Stimulated activated CD4-positive, alpha-beta T cell treated with anti-CD3 and anti-CD28 coated beads, Interleukin-15, amount 100 ng/mL, for 48 hours (primary cell): ENCODE measurements at places on chromosomes 11 and 22.
A peak's percentile ranks its signal among the peaks of the same experiment; 100 is the strongest.

- DNase-seq, result no peak
These were observed 1.9 kb downstream of the CST6 start for GRCh38 chr11:66013762-66014100.

GRCh38 chr22:19121631-19122142 is 525 bp downstream of the DGCR2 start:
- DNase-seq, result no peak

DNA sequence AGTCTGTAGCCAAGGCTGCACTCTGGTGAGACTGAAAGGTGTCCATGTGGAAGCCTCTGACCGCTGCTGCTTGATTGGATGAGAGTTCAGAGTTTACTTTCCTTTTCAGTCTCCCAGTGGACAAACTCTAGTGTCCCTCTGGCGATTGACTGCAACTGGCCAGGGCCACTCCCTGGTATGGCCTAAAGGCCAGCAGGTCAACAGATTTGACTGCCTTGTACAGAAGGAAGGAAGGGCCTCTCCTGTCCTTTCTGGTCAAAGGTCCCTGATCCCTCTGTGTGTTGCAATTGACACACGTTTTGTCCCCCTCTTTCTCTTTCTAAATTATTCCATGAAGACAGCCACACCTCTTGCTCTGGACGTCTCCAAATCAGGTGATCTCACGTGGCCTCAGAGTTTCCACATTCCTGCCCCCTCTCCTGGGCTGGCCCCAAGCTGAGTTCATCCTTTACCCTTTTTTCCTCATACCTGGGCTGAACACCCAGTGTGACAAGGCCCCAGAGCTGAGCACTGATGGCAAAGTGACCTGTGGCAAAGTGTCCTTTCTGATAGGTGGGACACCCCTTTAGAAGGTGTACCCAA is 18.7 kb upstream of the FBLN1 start:
- DNase-seq, result no peak

DNA sequence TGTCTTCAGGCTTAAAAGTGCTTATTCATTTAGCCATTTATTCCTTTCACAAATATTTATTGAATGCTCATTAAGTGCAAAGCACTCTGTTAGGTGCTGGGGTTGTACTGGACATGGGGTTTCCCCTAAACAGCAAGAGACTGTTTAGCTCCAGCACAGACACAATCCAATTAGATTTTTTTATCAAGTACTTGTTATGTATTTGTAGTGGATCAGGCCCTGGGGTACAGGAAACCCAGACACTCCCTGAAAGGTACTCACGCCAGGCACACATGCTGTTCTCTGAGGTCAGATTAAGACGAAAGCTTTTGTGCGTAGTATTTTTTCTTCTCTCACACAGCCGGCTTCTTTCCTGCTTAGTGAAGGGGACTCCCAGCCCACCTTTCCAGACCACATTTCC is 218.1 kb upstream of the PLET1 start:
- no peak for DNase-seq

GRCh38 chr11:6251990-6252473 is 7.6 kb upstream of the CCKBR start:
- DNase-seq, result no peak

- no peak for DNase-seq
These were observed 18.5 kb upstream of the LRRC10B start for GRCh38 chr11:61489833-61490721.

GRCh38 chr11:19970944-19971343 is 189.3 kb downstream of the DBX1 start:
- DNase-seq, result peak; percentile 22

GRCh38 chr11:122984186-122985011 is 2.8 kb upstream of the BSX start:
- no peak for DNase-seq

- DNase-seq, result no peak
These were observed 15.6 kb downstream of the PISD start for GRCh38 chr22:31646186-31647019.

GRCh38 chr11:35076201-35077100 is 62.5 kb upstream of the CD44 start:
- no peak for DNase-seq

DNA sequence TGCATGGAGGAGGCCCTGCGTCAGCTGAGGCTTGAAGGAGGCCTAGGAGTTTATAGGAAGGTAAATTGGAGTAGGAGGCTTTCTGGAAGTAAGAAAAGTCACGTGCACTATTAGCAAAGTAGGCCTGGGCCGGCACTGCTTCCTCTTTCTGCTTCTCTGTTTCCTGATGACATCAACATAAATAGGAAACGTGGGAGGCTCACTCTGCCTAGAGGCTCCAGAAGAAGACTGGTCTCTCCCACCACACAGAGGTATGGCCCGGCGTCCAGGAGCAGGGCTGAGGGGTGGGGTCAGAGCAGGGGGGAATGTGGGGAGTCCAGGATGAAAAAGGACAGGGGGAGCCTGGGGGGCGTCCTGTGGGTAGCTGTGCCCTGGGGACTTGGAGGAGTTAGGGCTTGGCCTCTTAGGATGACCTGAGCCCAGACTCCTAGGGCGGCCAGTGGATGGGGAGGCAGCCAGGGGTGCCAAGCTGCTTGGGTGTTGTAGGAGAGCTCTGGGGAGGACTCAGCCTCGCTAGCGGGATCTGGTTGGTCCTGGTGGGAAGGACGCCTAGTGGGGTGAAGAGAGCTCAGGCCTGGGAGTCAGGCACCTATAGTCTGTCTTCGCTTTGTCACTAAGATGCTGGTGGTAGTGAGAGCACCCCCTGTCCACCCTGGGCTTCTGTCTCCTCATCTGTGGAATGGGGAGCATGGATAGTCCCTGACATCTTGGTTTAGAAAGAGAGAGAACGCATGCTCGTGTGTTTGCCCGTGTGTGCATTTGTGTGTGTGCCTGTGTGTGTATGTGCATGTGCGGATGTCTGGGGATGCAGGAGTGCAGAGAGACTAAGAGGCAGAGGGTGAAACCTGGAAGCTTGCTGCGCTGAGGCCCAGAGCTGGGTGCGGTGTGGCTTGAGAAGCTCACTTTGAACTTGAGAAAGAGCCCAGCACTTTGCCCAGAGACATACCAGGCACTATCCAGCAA is at the start of gene CSF2RB:
Gene CSF2RB (plus strand): TSS at position 202 of the 963 bp plus-strand sequence. CDS start 8,580 bp downstream, outside the sequence.
- no peak for DNase-seq

- DNase-seq, result no peak
These were observed 28.6 kb downstream of the LRP5 start for GRCh38 chr11:68340784-68341556.

- DNase-seq, result peak; percentile 4
These were observed 21.1 kb downstream of the RFPL3 start for GRCh38 chr22:32378707-32379272.

DNA sequence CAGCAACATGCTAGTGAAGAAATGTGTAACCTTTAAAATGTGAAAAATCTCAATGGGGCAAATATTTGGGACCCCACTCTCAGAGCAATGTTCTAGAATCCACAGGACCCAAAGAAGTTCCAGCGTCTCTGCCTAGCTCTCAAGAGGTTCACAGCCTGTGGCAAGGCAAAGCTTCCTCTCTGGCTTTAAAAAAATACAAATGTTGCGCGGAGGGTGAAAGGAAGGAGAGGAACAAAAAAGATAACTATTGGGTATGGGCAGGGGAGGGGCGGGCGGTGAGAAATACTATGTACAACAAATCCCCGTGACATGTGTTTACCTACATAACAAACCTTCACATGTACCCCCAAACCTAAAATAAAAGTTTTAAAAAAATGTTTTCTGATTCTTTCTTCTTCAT is 53.6 kb downstream of the PITPNB start:
- DNase-seq, result no peak

DNA sequence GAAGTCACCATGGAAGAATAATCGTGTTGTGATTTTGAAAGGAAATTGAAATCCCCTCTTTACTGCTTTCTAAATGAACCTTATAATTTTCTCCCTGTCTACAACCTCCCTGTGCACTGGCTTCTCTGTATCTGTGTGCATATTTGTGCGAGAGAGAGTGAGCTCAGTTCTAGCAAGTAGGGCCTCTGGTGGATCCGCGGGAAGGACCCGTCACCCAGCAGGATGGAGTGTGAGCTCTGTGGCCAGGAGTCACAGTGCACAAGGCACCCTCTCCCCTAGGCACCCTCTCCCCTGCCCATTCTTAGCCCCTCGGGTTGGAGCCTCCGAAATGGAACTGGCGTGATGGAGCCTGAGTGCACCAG is 109.0 kb downstream of the TRIM29 start:
- no peak for DNase-seq

DNA sequence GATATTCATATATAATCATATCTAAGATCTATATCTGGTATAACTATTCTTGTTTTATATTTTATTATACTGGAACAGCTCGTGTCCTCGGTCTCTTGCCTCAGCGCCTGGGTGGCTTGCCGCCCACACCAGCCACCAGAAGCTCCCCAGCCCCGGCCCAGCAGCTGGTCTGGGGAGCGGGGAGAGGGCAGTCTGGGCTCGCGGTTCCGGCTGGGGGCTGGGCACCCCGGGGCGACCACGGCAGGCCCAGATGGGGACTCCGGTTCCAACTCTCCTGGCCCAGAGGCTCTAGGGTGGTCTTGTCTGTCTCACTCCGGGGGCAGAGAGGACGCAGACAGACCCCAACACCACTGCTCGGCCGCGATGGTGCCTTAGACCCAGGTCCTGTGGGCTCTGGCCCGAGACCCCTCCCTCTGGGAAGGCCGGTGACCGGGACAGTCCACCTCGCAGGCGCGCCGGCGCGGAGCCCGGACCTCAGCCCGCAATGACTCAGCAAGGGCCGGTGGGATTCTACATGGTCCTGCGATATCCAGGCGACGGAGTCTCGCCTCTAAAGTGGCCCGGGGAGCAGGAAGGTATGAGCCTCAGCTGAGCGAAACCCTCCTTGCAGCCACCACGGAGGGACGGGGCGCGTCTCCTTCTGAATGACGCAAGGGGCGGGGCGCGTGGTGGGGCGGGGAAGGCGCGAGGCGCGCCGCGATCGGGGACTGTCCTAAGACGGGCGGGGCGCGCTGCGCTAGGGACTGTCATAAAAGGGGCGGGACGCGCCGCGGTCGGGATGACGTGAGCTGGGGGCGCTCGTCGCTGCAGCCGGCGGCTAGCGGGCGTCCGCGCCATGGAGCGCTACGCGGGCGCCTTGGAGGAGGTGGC is at the start of gene DGCR6:
Gene DGCR6 (plus strand): TSS at position 781 of the 870 bp plus-strand sequence. CDS start 55 bp downstream, at position 836.
- no peak for DNase-seq

DNA sequence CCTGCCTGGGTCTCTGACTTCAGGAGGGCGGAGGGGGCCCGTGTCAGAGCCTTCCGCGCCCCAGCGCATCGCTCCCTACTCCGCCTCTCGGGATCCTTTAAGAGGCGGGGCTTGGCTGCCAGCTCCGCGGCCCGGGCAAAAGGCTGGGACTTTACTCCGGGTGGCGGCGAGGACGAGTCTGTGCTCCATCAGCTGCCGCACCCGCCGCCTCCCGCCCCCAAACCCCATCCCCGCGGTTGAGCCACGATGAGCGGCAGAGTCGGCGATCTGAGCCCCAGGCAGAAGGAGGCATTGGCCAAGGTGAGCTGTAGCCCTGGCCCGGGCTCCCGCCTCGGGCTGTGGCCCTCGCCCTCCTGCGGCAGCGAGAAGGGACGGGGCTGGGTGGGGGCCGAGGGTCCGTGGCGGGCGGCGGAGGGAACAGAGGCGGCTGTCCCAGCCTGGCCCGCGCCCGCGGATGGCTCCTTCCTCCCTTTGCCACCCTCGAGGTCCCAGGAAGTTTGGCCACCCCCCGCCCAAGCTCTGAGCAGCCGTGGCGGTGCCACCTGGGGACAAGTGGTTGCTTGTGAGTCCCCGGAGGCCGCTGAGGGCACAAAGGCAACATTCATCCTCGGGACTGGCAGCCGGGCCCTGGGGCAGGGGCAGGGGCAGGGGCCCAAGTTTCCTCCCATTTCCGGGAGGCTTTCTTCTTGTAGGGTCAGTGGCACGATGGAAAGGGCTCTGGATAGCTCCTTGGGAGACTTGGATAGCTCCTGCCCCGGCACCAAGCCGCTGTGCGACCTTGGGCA is at the start of gene SEC14L2:
Gene SEC14L2 (plus strand): TSS at position 148 of the 785 bp plus-strand sequence. CDS start 99 bp downstream, at position 247.
- DNase-seq, result no peak

DNA sequence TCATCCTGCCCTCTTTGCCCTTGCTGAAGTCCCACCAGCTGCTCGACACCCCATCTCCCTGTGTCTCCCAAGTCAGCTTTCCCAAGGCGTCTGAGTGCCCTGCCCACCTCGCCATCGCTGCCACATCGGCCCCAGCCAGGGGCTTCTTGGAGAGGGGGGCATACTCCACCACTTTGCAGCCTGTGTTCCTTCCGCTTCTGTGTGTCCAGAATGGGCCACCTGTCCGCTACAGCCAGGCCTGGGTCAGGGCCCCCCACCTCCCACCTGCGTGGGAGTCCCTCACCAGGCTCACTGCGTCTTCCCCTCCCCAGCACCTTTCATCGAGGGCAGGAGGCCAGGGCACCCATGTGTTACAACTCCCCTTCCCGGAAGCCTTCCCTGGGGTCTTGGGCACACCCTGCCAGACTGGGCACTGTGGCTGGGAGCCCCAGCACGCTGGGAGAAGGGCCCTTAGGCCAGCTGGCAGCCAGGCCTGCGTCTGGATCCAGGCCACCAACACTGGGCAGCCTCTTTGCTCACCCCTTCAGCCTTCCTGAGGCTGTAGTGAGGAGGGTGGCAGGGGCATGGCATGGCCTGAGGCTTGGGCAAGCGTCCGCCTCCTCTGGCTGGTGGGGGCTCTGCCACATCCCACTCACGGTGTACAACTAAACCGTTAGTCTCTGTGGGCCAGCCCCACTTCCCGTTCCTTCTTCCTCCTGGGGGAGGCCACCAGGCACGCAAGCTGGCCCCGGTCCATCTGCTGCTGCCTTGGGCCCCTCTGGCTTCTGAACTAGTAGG is 13.4 kb downstream of the CPT1A start:
- DNase-seq, result no peak

DNA sequence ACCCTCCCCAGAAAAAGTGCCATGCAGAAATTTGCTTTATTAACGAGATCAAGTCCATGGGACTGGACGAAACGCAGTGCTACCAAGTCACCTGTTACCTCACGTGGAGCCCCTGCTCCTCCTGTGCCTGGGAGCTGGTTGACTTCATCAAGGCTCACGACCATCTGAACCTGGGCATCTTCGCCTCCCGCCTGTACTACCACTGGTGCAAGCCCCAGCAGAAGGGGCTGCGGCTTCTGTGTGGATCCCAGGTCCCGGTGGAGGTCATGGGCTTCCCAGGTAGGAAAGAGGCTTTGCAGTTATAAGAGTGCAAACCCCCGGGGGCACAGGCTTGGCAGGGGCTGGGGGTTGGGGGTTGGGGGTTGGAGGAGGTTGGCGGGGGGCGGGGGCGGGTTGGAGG is 4.2 kb downstream of the APOBEC3H start:
- DNase-seq, result no peak

GRCh38 chr11:44563711-44564110 is 1.8 kb upstream of the CD82 start:
- DNase-seq, result no peak

DNA sequence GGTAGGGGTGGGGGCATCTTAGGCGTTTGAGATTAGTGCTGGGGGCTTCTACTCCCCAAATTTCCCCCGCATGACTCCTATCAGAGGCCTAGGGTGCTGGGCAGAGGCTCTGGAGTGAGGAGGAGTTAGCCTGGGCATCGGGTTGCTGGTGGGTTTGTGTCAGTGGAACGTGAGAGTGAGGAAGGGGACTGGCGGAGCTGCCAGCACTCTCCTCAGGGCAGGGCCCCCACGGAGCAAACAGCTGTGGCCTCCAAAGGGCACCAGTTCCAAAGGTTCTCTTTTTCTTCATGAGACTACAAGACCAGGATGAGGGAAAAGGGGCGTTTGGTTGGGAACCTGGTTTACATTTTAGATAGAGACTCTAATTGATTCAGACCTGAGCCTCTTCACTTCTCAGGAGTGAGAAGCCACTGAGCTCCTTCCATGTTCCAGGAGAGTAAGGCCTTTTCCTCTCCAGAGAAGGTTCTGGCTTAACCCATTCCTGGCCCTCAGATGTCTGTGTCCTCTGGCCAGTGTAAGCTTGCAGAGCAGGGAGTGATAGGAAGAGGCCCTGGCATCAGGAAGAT is 35.6 kb upstream of the CDON start:
- DNase-seq, result no peak

GRCh38 chr22:44753189-44754042 is 1.0 kb downstream of the ARHGAP8 start:
- no peak for DNase-seq
